Panc1 (cell line): ENCODE measurements at places on chromosomes 4 and X. TPM values are rescaled to one million over a fixed set of nuclear protein-coding genes. Genes with fewer than 3 reads are reported as not detected.

GRCh38 chrX:36310136-36310535, 390.6 kb downstream of the CFAP47 start:
- H3K4me3 ChIP-seq, result no peak overlapping the region
- DNase-seq, result no peak
- H3K36me3 ChIP-seq, result no peaks in the 10 kb centered on the region
- H3K27me3 ChIP-seq, result no peaks in the 10 kb centered on the region
- no peak overlapping the region for H3K27ac ChIP-seq
- H3K4me1 ChIP-seq, result no peaks in the 10 kb centered on the region

- no peak overlapping the region for H3K4me3 ChIP-seq
- no peaks in the 10 kb centered on the region for H3K27me3 ChIP-seq
- H3K36me3 ChIP-seq, result no peaks in the 10 kb centered on the region
Observed at GRCh38 chrX:111928456-111928855, 52.5 kb downstream of the TRPC5OS start.

The GAK gene
- 86.6 TPM for total RNA-seq

DNA sequence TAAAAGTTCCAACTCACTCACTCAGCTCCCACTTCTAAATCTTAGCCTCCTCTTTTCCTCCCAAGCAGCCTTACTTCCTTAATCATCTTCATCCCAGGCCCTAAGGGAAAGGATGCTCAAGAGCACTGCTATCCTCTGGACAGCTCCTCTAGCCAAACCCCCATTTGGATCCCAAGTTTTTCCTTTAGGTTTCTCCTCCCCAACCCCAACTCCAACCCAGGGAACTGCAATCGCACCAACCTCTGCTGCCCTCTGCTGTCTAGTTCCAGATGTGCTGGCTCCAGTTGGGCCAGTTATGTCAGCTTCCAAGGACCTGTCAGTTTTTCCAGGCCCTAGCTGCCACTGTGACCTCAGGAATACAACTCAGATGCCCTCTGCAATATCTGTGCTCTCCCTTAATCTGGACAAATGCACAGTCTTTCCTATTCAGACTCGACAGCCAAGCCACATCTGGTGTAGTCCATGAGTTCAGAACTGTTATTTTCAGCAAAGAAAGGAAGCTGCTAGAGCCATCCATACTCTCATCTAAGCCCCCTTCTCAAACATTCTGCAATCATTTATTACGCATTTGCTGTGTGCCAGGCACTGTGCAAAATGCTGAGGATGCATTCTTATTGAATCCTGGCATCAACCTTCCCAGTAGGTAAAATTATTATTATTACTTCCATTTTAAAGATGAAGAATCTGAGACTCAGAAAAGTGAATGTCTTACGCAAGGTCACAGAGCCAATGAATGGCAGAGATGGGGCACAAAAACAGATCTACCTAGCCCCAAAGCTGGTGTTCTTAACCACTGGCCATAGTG, 12.3 kb upstream of the XPNPEP2 start:
- H3K4me3 ChIP-seq, result no peak overlapping the region
- no peaks in the 10 kb centered on the region for H3K4me1 ChIP-seq
- no peaks in the 10 kb centered on the region for H3K27me3 ChIP-seq
- no peaks in the 10 kb centered on the region for H3K36me3 ChIP-seq
- no peak overlapping the region for H3K27ac ChIP-seq

- no peak for DNase-seq
- H3K27ac ChIP-seq, result no peak overlapping the region
- H3K4me3 ChIP-seq, result no peak overlapping the region
- no peaks in the 10 kb centered on the region for H3K36me3 ChIP-seq
- H3K4me1 ChIP-seq, result no peaks in the 10 kb centered on the region
Observed at GRCh38 chrX:70039758-70040157, 10.0 kb downstream of the AWAT2 start.

The FAM200B gene
- total RNA-seq, result 15.2 TPM
